ENCODE measurements at places on chromosomes 13 and 19. TPM values are rescaled to one million over a fixed set of nuclear protein-coding genes. Genes with fewer than 3 reads are reported as not detected.

ZFP14 gene
- 11.4 TPM for polyA plus RNA-seq

MUC16 gene
- 0.04 TPM for polyA plus RNA-seq

S1PR5 gene
- 0.78 TPM for polyA plus RNA-seq

CGB5 gene
- 0.34 TPM for polyA plus RNA-seq

ZNF729 gene
- 0.24 TPM for polyA plus RNA-seq

EFNB2 gene
- polyA plus RNA-seq = 135 TPM

RDH8 gene
- 0.27 TPM for polyA plus RNA-seq

Measured in renal cortex interstitium (tissue), 15 donors.